Left ventricle myocardium superior (tissue), 1 donor: ENCODE measurements at places on chromosomes 5 and 9. TPM values are rescaled to one million over a fixed set of nuclear protein-coding genes. Genes with fewer than 3 reads are reported as not detected.

Gene CHSY3
- 0.62 TPM for total RNA-seq

Gene F12
- total RNA-seq = not detected

Gene SLC6A7
- not detected for total RNA-seq

Gene MORN5
- not detected for total RNA-seq

GRCh38 chr5:45038366-45038987, 229.7 kb downstream of the MRPS30 start:
- DNase-seq = no peak

GRCh38 chr9:110257956-110258355, 1.6 kb upstream of the TXN start:
- no peak for DNase-seq

- peak; percentile 11 for DNase-seq
Observed at GRCh38 chr9:127970401-127971313, 10.1 kb downstream of the EEIG1 start.

GRCh38 chr9:121156263-121156731, 45.4 kb downstream of the RAB14 start:
- no peak for DNase-seq

DNA sequence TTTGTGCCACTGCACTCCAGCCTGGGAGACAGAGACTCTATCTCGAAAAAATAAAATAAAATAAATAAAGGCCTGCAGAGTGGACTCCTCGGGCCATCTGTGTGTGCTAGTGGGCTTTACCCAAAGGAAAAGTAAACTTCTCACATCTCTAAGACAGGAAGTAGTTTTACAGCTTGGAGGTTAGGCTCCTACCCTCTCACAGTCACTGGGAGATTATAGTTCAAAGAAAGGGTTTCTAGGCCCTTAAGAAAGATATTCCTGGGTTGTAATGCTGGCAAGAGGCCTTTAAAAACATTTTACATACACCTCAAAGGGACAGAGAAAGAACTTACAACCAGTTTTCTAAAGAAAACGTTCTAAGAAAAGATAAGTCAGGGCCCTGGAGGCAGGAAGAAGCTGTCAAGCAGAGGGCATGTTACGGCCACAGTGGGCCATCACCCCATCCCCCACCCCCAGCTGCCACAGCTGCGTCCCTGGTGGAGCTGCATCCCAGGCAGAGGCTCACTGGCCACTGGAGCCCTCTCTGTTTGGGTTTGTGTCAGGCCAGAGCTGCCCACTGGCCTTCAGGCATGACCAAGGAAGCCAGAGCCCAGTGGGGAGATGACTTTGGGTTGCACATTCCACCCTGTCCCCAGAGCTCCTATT, 78.1 kb upstream of the CDK20 start:
- DNase-seq = no peak

- DNase-seq = no peak
Observed at GRCh38 chr9:78351816-78352215, 54.9 kb downstream of the PSAT1 start.

GRCh38 chr5:96064877-96065276, 103.2 kb upstream of the ELL2 start:
- no peak for DNase-seq

- no peak for DNase-seq
Observed at GRCh38 chr5:56386046-56386445, 152.9 kb upstream of the ANKRD55 start.

- DNase-seq = no peak
Observed at GRCh38 chr9:129549684-129550083, 71.2 kb downstream of the C9orf50 start.

DNA sequence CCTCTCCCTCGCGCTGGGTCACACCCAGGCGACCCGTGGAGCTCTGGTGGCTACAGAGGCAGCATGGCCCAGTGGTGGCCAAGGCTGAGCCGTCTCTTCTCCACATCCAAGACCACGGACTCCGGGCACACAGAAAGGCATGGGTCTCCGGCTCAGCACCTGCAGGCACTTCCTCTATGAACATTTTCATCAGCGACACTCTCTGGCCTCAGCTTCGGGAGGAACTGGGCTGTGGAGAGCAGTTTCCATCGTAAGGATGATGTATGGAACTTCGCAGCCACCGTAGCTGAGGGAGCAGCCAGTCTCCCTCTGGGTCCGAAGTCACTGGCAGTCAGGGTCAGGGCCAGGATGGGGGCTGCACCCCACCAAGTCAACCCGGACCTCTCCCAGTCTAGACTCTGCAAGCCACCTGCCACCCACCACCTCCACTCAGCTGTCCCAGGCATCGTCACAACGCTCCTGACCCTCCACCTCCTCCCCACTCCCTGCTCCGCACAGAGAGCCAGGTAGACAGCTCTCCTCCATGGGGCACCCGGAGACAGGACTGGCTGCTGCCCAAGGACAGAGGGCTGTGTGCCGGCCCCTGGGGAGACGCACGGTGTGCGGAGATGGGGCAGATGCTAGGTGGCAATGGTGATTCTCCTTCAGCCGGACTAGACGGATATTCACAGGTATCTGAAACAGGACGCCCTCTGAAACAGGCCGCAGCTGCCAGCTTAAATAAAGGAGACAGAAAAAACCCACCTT, 9.7 kb downstream of the QSOX2 start:
- DNase-seq = no peak

DNA sequence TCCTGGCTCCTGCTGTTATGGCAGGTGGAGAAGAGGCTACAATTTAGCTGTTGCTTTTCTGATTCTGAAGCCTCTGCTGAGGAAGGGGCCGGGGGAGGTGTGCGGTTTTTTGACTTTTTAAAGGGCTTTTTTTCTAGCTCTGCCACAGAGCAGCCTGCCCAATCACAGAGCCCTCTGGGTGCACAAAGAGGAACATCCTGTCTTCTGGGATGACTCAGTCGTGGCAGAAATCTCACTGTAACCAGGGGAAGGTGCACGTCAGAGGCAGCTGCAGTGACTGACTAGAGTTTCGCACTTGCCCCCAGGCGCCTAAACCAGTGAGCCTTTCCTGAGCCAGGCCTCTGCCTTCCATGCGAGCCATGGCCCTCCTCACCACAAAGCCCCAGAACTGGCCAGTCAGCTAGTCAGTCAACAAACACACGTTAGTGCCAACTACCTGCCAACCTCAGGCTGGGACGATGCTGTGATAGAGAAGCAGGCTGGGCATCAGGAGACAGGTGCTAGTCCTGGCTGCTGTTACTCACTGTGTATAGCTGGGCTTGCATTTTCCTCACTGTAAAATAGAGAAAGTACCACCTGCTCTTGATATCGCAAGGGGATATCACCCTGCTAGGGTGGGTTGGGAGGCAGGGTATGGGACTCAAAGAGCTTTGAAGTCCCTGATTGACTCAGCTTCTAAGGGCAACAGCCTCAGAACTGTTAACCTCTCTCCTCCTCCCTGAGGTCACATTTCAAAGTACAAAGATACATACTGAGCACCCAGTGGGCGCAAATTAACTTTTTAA, 2.2 kb downstream of the AKNA start:
- peak; percentile 67 for DNase-seq
